NCI-H187 (cell line): ENCODE measurements at places on chromosomes 11 and 22.

DNA sequence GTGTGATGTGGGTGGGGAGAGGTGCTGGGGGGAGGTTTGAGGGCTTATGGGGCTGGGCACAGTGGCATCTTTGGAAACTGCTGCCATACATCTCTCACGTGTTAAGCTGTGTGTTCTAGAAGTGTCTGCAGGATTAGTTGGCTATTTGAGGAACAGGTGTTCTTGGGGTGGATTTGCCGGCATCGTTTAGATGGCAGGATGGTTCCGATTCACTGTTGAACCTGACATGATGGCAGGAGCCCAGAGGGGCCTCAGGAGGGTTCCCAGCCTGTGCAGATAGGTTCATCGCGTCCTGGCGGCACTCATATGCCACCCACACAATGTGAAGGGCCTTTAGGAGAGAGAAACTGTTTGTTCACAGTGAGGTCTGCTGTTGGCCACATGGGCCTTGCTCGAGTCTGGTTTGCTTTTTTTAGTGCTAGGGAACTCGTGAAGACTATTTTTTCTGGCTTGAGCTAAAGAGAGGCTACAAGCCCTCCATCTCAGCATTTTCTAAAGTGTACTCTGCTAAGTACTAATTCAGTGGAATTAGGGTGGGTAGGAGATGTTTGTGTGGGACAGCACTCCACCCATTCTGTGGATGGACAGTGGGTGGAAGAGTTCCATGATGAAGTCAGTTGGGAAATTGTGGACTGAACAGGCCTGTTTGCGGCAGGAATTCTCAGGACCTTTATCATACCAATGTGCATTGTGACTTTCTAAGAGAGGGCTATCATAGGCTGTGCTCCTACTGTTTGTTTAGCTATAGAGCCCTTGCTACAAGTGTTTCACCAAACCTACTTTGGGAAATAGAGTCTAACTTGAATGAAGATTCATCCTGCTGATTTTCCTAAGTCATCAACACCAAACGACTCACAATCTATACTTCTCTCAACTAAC lies 55.4 kb upstream of the PLET1 start:
- no peak for DNase-seq

GRCh38 chr22:47133061-47133969 lies 370.9 kb downstream of the TBC1D22A start:
- no peak for DNase-seq

GRCh38 chr11:62145261-62145871 lies 21.6 kb downstream of the INCENP start:
- DNase-seq: no peak

GRCh38 chr11:74626130-74626529 lies 33.7 kb downstream of the POLD3 start:
- no peak for DNase-seq

- DNase-seq: no peak
Observed at GRCh38 chr11:11318961-11319360, 34.1 kb downstream of the CSNK2A3 start.

DNA sequence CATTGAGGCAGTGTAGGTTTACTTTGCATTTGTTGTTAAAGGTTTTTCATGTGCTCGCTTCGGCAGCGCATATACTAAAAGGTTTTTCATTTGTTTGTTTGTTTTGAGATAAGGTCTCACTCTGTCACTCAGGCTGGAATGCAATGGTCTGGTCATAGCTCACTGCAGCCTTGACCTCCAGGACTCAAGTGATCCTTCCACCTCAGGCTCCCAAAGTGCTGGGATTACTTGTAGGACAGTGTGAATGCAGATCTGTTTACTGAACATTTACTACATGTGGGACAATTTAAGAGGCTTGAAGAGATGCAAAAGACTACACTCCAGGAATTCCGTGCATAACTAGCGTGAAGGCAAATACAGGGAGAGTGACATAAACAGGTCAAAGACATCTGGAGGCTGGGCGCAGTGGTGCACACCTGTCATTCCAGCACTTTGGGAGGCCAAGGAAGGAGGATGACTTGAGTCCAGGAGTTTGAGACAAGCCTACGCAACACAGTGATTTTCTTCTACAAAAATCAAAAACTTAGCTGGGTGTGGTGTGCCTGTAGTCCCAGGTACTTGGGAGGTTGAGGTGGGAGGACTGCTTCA lies 34.1 kb downstream of the YPEL1 start:
- DNase-seq: no peak

GRCh38 chr22:20001082-20001638 lies 15.5 kb downstream of the ARVCF start:
- no peak for DNase-seq

- no peak for DNase-seq
Observed at GRCh38 chr22:50205781-50206569, 5.2 kb downstream of the SELENOO start.
